ENCODE measurements at places on chromosomes 1 and 21. TPM values are rescaled to one million over a fixed set of nuclear protein-coding genes. Genes with fewer than 3 reads are reported as not detected.

KRTAP19-3 gene
- total RNA-seq = not detected

DNA sequence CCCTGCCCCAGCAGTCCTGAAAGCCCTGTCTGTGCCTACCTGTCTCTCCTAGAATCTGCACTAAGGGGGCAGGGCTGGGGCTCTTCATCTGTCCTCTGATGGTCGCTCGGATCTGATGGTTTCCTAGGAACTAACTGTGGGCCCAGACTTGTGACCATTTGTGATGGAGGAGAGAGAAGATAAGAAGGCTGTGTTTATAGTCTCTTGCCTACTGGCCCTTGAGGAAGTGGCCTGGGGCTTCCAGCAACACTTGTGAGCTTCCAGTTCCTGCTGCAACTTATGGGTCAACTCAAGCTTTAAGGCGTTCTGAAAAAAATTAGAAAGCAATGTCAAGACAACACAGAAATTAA is 53.2 kb upstream of the SYNC start:
- H3K4me1 ChIP-seq = peaks cover 15% of the 10 kb centered on the region
- no peak overlapping the region for H3K27ac ChIP-seq
- no peak for DNase-seq
- no peak overlapping the region for H3K4me3 ChIP-seq
- no peaks in the 10 kb centered on the region for H3K36me3 ChIP-seq
- H3K27me3 ChIP-seq = no peaks in the 10 kb centered on the region

GRCh38 chr1:223088713-223089240 is 54.3 kb downstream of the TLR5 start:
- no peak overlapping the region for H3K4me3 ChIP-seq
- DNase-seq = no peak
- no peaks in the 10 kb centered on the region for H3K36me3 ChIP-seq
- H3K27me3 ChIP-seq = no peaks in the 10 kb centered on the region

INTS3 gene
- total RNA-seq = 44.0 TPM

IL22RA1 gene
- 0.08 TPM for total RNA-seq
